Stimulated activated CD4-positive, alpha-beta T cell treated with anti-CD3 and anti-CD28 coated beads, Interleukin-4, amount 100 ng/mL, for 24 hours (primary cell): ENCODE measurements at places on chromosomes 4 and X.
A peak's percentile ranks its signal among the peaks of the same experiment; 100 is the strongest.

GRCh38 chrX:38142610-38143009, 78.1 kb downstream of the SRPX start:
- no peak for DNase-seq

DNA sequence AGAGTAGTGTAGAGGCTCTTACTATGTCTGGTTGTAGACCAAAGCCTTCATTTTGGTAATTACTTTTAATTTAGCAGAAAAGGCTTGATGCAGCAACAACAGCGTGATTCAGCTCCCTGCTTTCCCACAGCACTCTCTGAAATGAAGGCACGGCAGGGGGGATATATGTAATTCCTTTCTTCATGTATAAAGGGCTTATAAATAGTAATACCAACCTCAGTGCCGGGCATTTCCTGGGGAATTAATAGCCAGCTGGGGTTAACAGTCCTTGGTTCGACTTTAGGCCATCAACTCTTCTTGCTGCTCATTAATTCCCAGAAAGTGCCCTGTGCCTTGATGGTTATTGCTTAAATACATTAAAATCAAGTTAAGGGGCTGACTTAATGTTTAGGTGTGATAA, 669.0 kb downstream of the ZNF674 start:
- no peak for DNase-seq

DNA sequence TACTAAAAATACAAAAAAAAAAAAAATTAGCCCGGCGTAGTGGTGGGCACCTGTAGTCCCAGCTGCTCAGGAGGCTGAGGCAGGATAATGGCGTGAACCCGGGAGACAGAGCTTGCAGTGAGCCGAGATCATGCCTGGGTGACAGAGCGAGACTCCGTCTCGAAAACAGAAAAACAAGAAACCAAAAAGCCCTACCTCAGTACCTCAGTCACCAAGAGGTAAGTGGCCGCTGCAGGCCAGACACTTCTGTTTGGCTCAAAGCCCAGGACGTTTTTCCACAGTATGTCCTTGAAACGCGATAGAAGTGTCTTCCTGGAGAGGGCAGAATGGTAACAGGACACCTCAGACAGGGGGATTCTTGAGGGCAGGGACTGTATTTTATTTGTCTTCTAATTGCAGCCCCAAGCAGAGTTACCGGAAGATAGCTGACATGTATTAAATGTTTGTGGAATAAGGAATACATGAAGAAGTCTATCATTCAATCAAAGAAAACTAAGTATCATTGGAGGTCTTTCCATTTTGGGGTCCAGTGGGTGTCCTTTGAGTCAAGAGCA, 63.6 kb downstream of the CLNK start:
- no peak for DNase-seq

DNA sequence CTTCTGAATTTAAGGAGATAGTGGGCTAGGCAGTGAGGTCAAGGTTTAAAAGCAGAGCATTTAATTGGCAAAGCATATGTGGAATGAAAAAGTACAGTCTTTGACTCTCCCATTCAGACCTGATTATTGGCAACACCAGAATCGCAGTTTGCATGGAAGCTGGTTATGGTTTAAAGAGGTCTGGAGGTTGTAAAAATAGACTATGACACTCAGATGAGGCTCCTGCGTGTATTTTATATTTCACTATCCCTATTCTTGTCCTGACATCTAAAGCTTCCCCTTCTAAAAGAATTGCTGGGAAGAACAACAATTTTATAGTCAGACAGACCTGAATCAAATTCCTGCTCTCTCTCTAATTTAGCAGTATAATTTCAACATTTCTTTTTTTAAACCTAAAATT, 302.9 kb downstream of the PCDH7 start:
- no peak for DNase-seq

DNA sequence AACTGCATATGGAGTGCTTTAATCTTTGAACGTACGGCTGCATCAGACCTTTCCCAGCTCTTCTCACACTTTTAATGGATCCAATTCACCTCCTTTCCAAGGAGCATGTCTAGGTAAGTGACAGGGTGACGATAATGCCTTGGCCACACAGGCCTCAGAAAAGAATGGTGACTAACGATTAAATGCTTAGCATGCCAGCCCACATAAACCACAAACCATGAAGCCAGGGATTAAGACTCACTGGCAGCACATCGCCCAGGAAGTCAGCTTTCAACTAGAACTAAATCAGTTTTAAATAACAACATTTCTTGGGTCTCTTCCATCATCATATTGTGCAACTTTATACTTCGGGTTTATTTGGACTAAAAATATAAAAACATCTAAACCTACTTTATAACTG, 28.7 kb downstream of the INPP4B start:
- peak; percentile 51 for DNase-seq
